ENCODE measurements at places on chromosomes 16 and 17.

GRCh38 chr17:57819285-57819684 lies 30.6 kb downstream of the MRPS23 start:
- DNase-seq: no peak

DNA sequence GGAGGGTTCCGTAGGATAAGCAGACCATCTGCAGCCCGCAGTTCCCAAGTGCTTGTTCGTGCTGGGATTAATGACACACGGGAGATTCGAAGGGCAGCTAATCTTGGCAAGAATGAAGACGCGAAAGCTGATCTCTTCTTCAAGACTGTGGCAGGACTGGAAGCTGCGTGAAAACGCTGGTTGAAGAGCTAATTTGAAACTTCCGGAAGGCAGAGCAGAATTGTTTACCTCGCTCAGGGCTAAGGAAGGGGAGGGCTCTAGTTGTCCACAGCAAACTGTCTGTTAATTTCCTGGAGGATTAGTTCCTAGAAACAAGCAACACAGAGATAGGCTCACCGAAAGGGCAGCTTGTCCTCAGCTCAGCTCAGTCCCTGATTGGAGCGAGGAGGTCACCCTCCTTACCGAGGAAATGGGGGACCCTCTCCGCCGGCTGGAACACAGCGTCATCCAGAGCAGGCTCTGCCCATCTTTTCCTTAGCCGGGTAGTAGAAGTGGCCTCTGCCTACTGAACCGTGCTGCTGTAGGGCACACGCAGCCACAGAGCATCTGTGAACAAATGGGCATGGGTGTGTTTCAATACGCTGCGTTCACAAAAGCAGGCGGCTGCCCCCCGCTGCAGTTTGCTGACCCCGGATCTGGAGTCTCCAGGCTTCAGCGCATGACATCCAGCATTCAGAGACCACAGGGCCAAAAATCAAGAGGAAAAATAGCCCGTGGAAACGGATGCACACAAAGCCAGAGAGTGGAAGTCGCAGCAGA lies 16.7 kb upstream of the BAIAP2 start:
- DNase-seq: peak; percentile 38

- no peak for DNase-seq
Observed at GRCh38 chr16:85089525-85089924, 22.7 kb downstream of the CIBAR2 start.

DNA sequence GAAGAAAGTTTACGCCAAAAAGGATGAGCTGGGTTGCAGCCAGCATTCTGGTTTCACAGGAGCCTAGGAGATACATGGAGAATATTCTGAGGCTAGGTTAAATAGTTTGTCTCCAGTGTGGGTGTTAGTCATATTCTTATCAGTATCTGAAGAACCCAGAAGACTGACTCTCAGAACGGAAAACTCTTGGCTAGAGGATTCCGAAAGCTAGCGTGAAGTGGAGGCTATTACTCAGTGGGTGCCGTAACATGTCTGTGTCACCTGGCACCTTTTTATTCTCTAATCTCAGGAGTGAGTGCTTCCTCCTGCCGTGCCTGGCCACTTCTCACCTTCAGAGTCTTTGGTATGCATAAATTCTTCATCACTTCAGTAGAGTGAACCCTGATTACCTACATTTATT lies 199.5 kb downstream of the WWOX start:
- DNase-seq: no peak

- DNase-seq: peak; percentile 15
Observed at GRCh38 chr16:1678500-1679098, 520 bp downstream of the JPT2 start.

DNA sequence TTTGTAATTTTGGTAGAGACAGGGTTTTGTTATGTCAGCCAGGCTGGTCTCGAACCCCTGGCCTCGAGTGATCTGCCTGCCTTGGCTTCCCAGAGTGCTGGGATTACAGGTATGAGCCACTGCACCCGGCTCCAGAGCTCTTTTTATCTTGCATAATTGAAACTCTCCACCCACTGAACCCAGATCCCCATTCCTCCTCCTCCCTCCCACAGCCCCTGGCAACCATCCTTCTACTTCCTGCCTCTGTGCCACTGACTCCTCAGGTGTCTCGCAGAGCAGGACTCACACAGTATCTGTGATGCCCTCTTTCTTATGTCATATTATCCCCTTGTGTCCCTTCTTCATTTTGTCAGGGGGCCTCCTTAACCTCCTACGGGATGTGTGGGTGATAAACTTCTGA lies 340.7 kb downstream of the SLC39A11 start:
- no peak for DNase-seq

- DNase-seq: no peak
Observed at GRCh38 chr17:12815642-12816141, 26.4 kb downstream of the ARHGAP44 start.

- no peak for DNase-seq
Observed at GRCh38 chr17:10751563-10751962, 21.7 kb upstream of the TMEM220 start.

DNA sequence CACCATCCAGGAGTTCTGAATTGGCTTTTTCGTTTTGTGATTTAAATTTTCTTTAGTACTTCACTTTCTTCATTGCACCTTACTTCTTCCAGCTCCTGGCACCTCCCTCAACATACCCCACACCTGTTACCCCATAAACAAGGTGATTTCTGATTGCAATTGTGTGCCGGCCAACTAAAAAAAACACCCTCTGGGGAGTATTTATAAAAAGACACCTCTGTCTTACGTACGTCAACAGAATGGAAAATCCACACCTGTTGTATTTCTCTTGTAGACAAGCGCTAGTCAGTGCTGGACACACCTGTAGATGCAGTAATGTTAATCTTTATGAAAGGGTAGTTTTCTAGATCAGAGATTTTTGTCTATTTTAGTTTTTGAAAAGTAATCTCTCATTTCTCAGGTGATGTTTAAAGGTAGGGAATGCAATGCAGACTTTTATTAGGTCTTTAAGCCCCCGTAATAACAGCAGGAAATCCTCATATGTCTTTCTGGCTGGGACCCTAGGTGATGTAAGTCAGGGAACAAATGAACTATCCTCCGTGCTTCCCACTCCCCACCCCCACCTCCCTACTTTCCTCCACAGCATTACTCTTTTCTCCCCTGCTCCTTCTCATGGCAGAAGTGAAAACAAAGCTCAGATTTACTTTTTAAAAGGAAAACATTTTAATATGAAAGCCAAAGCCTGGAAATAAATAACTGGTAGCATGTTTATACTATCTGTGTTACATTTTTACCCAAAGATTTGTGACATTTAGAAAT lies 4.2 kb downstream of the MSI2 start:
- DNase-seq: no peak

DNA sequence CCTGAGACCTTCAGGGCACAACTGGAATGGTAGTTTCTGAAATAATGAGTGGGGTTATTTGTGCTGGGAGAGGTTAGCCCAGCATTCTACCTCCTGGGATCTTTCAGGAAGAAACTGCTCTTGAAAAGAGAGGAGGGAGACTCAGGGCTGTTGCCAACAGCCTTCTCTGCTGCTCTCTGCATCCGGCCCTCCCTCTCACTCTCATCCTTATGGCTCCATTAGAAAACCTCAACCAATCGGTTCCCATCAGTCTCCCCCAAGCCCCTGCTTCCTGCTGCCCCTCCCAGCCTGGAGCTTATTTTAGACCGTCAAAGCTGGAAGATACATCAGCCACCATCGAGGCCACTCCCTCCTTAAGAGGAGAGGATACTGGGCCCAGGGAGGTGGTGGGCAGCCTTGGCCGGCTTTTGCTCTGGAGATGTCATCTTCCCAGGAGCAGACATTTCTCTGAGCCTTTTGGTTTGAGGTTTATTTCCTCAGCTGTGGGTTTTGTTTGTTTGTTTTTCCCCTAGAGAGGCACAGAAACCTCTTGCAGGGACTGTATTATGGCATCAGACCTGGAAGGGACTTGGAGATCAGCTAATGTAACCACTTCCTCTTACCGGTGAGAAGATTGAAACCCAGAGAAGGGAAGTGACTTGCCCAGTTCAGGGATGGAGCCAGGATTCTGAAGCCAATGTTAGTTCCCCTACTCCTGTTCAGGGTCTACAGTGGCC lies 2.7 kb downstream of the MPRIP start:
- DNase-seq: peak; percentile 45

- no peak for DNase-seq
Observed at GRCh38 chr17:34771891-34772290, 189.4 kb downstream of the CCT6B start.

DNA sequence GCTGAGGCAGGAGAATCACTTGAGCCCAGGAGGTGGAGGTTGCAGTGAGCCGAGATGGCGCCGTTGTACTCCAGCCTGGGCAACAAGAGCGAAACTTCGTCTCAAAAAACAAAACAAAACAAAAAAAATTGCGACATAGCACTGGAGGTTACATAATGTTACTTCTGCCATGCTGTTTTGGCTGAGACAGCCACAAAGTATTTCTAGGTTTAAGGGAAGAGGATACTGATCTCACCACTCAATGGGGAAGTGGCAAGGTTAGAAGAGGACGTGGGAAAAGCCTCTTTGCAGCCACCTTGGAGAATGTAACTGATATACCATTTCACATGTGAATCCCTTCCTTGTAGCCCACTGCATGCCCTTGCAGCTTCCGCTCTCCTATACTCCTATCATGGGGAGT lies 131.2 kb upstream of the NLRP1 start:
- peak; percentile 28 for DNase-seq

DNA sequence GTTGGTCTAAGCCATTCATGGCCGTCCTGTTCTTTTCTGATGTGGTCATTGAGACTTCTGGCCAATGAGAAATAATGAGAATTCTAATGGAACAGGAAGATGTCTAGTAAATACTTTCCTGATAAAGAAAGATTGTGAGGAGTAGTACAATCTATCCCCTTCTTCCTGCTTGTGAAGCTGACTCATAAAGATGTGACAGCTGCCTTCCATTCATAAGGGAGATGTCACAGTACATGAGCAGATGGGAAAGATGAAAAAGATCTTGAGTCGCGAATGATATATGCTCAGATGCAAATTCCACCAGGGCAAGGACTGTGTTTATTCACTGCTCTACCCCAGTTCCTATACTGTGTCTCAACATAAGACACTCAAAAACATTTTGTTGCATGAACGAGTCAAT lies 111.7 kb upstream of the FOXF1 start:
- DNase-seq: no peak

DNA sequence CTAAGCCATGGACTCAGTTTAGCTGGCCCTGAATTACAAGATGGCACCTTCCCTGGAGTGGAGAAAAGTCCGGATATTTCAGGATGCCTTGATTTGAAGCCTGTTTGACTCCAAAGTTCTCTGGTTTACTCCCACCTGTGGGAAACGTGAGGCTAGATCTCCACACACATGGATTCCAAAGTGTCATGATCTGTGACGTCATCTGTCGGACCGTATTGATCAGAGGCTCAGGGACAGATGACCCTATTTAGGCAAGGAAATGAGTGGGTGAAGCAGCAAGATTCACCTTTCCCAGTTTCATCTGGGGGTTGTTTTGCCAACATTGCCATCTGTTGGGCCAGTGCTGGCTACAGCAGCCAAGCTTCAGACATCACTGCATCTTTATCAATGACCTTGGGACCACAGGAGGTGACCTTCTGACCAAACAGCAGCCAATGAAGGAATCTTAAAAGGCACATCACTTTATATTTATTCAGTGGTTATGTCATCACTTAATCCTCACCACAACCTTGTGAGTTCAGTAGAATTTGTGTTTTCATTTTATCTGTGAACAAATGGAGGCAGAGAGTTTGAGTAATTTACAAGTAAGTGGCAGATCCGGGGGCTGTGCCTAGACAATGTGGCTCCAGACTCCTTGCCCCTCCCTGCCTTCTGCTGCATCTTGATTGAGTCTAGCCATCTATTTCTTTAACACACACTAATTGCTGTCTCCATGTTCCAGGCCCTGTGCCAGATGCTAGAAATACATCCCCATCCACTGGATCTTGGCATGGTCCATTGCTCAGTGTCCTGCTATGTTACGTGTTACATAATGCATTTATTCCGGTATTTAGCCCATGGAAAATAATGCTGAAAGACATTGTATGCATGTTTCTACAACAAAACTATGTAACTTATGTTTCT lies 1.5 kb upstream of the CDH13 start:
- no peak for DNase-seq

DNA sequence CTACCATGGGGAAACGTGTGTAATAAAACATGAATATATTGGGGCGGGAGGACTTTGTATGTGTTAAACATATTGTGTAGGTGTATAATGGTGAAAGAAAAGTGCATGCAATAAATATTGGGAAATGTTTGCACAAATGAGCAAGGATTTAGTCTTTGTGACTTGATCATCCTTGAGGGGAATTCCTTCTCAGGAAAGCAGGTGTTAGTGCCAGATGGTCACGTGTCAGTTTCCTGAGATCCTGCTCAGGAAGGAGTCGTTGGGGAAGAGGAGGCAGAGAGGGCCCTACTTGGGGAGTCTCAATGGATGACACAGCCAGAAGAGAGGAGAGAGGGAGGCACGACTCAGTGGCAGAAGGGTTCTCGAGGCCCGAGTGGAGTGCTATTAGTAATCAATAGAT lies 53.2 kb downstream of the MSI2 start:
- DNase-seq: no peak

Measured in HL-60 (cell line).